ENCODE measurements at places on chromosomes 4 and X. TPM values are rescaled to one million over a fixed set of nuclear protein-coding genes. Genes with fewer than 3 reads are reported as not detected.

Gene ANKRD37
- total RNA-seq, result 51.5 TPM

Gene NMU
- total RNA-seq, result 1.0 TPM

Gene S100P
- 2.5 TPM for total RNA-seq

Gene MTMR8
- 5.9 TPM for total RNA-seq

Gene BRS3
- total RNA-seq, result not detected

Gene PIR
- total RNA-seq, result 3.8 TPM

Gene GCNA
- total RNA-seq, result 4.9 TPM

Gene TCP11X2
- total RNA-seq, result not detected

Gene PCDH10
- total RNA-seq, result not detected

Gene DAPP1
- 58.4 TPM for total RNA-seq

Gene F11
- not detected for total RNA-seq

Gene TDO2
- total RNA-seq, result not detected

Gene AKAP14
- total RNA-seq, result not detected

Gene PNMA5
- total RNA-seq, result 0.13 TPM

Gene VMA21
- 26.2 TPM for total RNA-seq

Gene TMEM255A
- 0.08 TPM for total RNA-seq

Gene ARSJ
- not detected for total RNA-seq

Gene CHST7
- 2.9 TPM for total RNA-seq

Gene TSPYL2
- 134 TPM for total RNA-seq

Gene IL13RA2
- total RNA-seq, result not detected

Gene GLOD5
- not detected for total RNA-seq

Gene BCLAF3
- 4.7 TPM for total RNA-seq

Gene POU3F4
- total RNA-seq, result not detected

Gene XAGE2
- not detected for total RNA-seq

Gene PWWP3B
- not detected for total RNA-seq

Gene CSAG1
- total RNA-seq, result not detected

Gene BCORL1
- total RNA-seq, result 11.7 TPM

Gene PPP2R2C
- total RNA-seq, result not detected

Gene F8A2
- total RNA-seq, result not detected

Gene IL9R
- 4.1 TPM for total RNA-seq

Gene HSFX3
- total RNA-seq, result not detected

Gene BDH2
- 11.4 TPM for total RNA-seq

Gene C1GALT1C1
- total RNA-seq, result 35.1 TPM

Gene RHOXF1
- total RNA-seq, result 0.37 TPM

Gene DRP2
- 1.6 TPM for total RNA-seq

Gene ENPP6
- 0.82 TPM for total RNA-seq

Gene PAGE4
- not detected for total RNA-seq

Gene CLTRN
- total RNA-seq, result 0.85 TPM

Gene SLC25A5
- 570 TPM for total RNA-seq

Gene USP26
- not detected for total RNA-seq

Gene VEGFC
- total RNA-seq, result not detected

Gene TMEM185A
- total RNA-seq, result 15.1 TPM

Gene VCX
- not detected for total RNA-seq

Gene TMEM31
- total RNA-seq, result not detected

Gene LGI2
- not detected for total RNA-seq

Gene TRPC3
- total RNA-seq, result 0.95 TPM

Gene SGCB
- 24.0 TPM for total RNA-seq

Gene DNAAF6
- total RNA-seq, result not detected

Gene DDIT4L
- total RNA-seq, result 3.5 TPM

Gene PRAF2
- total RNA-seq, result 21.7 TPM

Gene RELL1
- 15.5 TPM for total RNA-seq

Gene UGT2B17
- not detected for total RNA-seq

Gene ITGB1BP2
- total RNA-seq, result 7.4 TPM

Gene CITED1
- total RNA-seq, result not detected
